CD4-positive, alpha-beta T cell (primary cell): ENCODE measurements at places on chromosomes 7 and 10.

- DNase-seq, result no peak
Observed at GRCh38 chr10:81065474-81065873, 527.8 kb downstream of the SH2D4B start.

GRCh38 chr10:113236998-113237397 is 287.0 kb downstream of the TCF7L2 start:
- no peak for DNase-seq

GRCh38 chr10:11148142-11149028 is 130.7 kb downstream of the CELF2 start:
- no peak for DNase-seq

DNA sequence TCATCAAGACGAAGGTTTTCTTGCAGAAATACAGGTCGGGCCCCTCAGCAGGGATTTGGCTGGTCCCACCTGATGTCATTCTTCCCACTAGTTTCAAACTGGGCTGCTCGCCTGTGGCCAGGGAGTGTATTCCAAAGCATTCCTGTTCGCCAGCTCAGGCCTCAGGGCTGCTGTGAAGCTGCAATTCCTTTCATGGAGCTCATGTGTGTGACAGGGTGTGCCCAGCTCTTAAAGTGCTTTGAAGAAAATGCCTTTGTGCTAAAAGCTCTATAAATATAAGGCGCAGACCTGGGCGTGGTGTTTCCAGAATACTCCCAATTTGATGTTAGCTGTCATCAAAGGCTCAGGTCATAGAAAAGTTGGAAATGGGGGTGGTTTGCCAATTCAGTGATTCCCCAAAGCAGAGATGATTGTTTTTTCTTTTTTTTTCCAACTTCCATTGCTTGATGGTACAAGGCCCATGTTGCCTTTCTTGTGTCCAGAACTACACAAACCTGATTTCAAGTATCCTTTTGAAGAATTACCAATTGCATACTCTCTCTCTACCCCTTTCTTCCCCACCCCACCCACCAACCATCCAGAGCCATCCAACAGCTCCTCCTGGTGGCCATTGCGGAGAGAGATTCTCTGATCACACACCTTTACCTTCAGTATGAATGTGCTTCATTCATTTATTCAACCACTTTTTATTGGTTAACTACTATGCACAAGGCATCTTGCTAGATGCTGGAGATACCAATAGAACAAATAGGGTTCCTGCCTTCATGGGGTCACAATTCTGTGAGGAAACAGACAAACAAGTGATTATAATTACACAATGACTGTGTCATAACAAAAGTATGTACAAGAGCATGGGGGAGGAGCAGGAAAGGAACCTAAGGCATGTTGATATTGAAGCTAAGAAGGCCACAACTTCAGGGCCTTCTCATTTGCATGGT is 297.3 kb upstream of the LYZL1 start:
- DNase-seq, result no peak

- no peak for DNase-seq
Observed at GRCh38 chr10:33638374-33638773, 303.9 kb upstream of the NRP1 start.

- no peak for DNase-seq
Observed at GRCh38 chr10:129372172-129372571, 94.9 kb upstream of the MGMT start.

- no peak for DNase-seq
Observed at GRCh38 chr7:81025360-81025759, 106.5 kb upstream of the SEMA3C start.

GRCh38 chr7:101238226-101239182 is 902 bp upstream of the CLDN15 start:
- DNase-seq, result no peak

DNA sequence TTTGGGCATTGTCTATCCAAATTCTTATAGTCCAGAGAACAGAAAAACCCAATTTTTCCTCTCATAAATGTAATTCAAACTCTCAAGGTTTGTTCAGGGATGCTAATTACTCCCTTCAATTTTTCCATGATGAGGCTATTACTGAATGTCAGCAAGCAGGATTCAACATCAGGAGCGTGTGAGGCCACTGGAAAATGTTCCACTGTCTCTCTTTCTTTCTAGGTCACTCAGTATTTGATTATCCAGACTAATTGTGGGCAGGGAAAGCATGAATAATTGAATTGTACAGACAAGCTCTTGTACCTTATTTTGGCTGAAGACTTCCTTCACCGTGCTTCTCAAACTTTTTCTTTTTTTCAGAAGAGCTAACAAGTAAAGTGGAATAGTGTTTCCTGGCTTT is 30.7 kb downstream of the THNSL1 start:
- no peak for DNase-seq

DNA sequence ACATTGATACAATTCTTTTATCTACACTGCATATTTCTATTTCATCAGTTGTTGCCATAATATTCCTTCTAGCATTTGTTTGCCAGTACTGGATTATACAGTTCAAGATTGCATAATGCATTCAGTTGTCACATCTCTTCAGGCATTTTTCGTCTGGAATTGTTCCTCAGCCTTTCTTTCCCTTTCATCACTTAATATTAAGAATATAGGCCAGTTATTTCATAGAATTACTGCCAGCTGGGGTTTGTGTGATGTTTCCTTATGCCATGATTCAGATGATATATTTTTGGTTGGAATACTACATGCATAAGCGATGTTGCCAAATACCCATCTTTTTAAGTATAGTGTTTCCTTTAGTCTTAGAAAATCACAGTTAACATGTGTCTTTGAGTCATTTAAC is 20.8 kb downstream of the KIFBP start:
- no peak for DNase-seq

DNA sequence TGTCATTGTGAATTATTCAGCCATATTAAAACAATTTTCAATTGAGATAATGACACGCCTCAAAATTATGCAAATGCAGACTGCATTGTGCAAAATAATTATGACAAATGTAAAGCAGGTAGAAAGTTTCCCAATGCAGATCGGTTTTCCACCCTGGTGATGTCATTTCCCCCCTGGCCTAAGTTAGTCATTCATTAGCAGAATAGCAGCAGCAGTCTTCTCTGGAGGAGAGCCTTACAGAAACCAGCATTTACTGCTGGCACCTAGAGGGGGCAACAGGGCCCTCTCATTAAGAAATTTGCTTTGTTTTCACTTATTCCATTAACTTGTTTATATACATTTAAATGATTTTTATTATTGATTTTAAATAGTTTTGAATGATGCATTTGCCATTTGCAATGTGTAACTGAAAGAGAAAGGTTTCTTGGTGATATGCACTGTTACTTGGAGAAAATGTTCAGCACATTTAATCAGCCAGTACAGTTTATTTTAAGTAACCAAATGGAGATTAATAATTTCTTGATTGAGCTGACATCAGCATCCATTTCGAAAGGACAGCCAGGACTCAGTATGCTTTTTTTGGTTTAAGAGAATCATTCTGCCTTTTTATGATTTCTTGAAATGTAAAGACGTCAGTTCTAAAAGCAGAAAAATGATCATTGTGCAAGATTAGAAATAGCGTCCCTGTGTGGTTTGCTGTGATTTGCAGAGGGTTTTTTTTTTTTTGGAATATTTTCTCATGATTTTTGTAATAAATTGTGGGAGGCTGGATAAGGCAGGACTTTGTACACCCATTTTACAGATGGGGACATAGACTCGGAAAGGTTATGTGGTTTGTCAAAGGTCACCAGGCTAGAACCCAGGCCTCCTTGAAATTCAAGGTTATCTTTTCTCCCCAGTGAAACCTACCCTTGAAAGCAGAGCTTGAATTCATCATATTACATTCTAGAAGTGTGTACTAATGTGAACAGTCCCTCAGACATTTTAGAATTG is 3.5 kb downstream of the ARID5B start:
- no peak for DNase-seq

DNA sequence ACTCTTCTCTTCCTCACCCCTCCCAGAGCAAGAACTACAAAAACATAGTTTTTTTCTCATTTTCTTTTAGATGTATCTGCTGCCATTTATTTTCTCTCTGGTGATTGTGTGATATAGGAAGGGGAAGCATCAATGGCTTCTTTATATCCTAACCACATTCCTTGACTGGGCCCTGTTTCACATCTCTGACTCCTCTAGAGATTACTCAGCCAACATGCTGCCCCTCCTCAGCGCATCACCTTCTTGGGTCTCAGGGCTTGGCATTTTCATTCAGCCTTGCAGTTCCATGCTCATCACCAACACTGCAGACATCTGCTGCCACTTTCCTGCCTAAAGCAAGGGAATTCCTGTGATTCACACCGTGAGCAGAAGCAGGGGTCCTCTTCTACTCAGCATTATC is 705.5 kb downstream of the AUTS2 start:
- no peak for DNase-seq

- DNase-seq, result no peak
Observed at GRCh38 chr7:22851145-22851544, 28.5 kb upstream of the TOMM7 start.

GRCh38 chr7:13037216-13037615 is 349.8 kb downstream of the ARL4A start:
- DNase-seq, result no peak

- no peak for DNase-seq
Observed at GRCh38 chr10:124669141-124669823, 74.9 kb downstream of the FAM53B start.

- DNase-seq, result no peak
Observed at GRCh38 chr7:129550693-129551360, 48.5 kb downstream of the SMKR1 start.

DNA sequence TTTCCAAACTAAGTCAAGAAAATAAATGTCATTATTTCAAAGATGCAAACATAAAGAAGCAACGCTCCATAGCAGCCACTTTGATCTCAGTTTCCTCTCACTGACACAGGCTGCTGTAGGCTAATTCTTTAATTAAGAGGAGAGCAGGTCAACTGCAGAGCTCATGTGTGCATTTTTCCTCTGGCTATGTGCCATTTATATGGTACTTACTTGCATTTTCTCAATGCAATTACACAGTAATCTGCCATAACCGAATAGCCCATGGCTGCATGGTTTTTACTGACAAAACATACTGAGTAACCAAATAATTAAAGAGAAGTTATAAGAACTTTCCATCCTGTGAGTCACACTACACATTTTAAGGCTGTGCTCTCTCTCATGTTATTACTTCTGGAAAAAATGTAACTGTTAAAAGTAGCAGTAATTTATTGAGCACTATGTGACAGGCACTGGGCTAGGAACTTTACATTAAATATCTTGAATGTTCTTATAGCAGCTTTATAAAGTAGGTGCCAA is 122.0 kb downstream of the ELAPOR2 start:
- no peak for DNase-seq

GRCh38 chr10:74052994-74053393 is 55.1 kb downstream of the VCL start:
- DNase-seq, result no peak

- DNase-seq, result no peak
Observed at GRCh38 chr10:2076528-2076927, 339.2 kb upstream of the ADARB2 start.

DNA sequence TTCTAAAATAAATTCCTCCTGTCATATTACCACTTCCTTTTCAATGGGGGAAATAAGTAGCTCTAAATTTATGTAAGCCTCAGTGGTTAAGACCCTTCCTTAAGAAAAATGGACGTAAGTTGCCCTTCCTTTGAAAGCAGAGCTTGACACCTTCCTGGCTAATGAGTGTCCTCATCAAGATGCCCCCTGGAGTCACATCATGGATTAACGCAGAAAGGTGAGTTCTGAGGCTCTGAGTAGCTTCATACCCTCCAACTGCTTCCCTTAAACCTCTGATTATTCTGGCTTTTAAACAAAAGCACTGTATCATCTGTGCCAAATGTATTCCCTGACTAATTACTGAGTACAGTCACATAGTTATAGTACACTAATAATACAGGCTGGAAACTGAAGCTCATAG is 14.7 kb downstream of the KCTD7 start:
- DNase-seq, result no peak

GRCh38 chr10:31961277-31962074 is 32.8 kb upstream of the ARHGAP12 start:
- no peak for DNase-seq

GRCh38 chr10:61899663-61899996 is 1.9 kb upstream of the ARID5B start:
- DNase-seq, result no peak

DNA sequence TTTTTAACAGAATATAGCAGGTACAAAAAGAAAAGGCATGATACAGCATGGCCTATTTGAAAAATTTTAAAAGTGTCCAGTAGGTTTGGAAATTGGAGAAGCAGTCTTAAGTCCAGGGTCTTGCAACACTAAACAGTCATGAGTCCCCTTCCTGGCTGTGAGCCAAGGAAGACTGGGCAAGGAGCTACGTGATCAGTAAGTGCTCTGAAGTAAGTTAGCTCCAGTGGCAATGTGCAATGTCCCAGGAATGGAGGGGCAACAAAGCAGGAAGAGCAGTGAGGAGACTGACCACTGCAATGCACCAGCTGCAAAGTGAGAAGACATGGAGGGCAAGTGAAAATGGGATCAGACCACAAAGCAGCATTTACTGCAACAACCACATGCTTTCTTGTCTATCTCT is 72.9 kb upstream of the GRID1 start:
- DNase-seq, result no peak

GRCh38 chr10:27815846-27816245 is 70.2 kb upstream of the MKX start:
- DNase-seq, result no peak

DNA sequence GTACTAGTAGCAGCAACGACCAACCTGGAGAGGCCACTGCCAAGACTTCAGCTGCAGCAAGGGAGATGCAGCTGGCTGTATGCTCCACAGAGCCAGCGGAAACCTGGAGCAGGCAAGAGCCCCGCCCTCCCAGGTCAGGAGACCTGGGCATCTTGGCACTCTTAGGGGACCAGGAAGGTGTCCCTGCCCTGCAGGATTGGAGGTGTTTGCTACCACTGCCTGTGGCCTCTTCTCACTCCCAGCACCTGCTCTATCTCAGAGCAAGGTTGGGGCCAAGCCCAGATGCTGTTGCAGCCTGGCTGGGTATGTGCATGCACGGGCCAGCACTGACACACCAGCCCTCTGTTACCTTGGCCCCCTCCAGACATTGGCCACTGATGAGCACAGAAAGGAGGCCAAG is 1512.8 kb downstream of the REEP3 start:
- DNase-seq, result no peak

GRCh38 chr10:5805260-5805659 is 8.0 kb downstream of the GDI2 start:
- no peak for DNase-seq

GRCh38 chr7:12233175-12233574 is 22.1 kb downstream of the TMEM106B start:
- DNase-seq, result no peak

GRCh38 chr10:48964038-48964437 is 24.4 kb upstream of the LRRC18 start:
- no peak for DNase-seq

GRCh38 chr10:110914431-110914830 is 4.5 kb downstream of the BBIP1 start:
- no peak for DNase-seq

- DNase-seq, result no peak
Observed at GRCh38 chr10:37760817-37761216, 96.6 kb downstream of the ZNF248 start.
